ENCODE measurements at places on chromosomes 16 and 17. TPM values are rescaled to one million over a fixed set of nuclear protein-coding genes. Genes with fewer than 3 reads are reported as not detected.

Gene GPT2
- 30.0 TPM for polyA plus RNA-seq

Gene CACNG1
- not detected for polyA plus RNA-seq

Gene ABCA6
- 30.0 TPM for polyA plus RNA-seq

Gene TP53TG3
- not detected for polyA plus RNA-seq

Gene ARHGDIG
- polyA plus RNA-seq = 0.22 TPM

Gene SLC52A1
- not detected for polyA plus RNA-seq

Gene SLC13A2
- polyA plus RNA-seq = not detected

Gene POLG2
- 9.9 TPM for polyA plus RNA-seq

Gene TEKT1
- not detected for polyA plus RNA-seq

Gene TRIM72
- polyA plus RNA-seq = 0.11 TPM

Gene RNF112
- polyA plus RNA-seq = 3.6 TPM

Gene CDRT15L2
- polyA plus RNA-seq = not detected

Gene MT1M
- polyA plus RNA-seq = 551 TPM

Gene ACSM2A
- polyA plus RNA-seq = 0.13 TPM

Gene CSH1
- not detected for polyA plus RNA-seq

Gene TNFSF12
- 49.9 TPM for polyA plus RNA-seq

Gene TEX14
- 0.28 TPM for polyA plus RNA-seq

Gene KRT28
- polyA plus RNA-seq = not detected

Gene CNTROB
- polyA plus RNA-seq = 15.7 TPM

Gene GH2
- not detected for polyA plus RNA-seq

Gene EPN3
- polyA plus RNA-seq = 4.0 TPM

Gene SNAI3
- polyA plus RNA-seq = 0.22 TPM

Gene PRR29
- polyA plus RNA-seq = 1.1 TPM

Gene ELAC2
- polyA plus RNA-seq = 20.2 TPM

Gene CHST4
- not detected for polyA plus RNA-seq

Gene MT4
- not detected for polyA plus RNA-seq

Gene LASP1
- 67.3 TPM for polyA plus RNA-seq

Gene GPRC5B
- polyA plus RNA-seq = 17.8 TPM

Gene ODAD4
- polyA plus RNA-seq = 0.79 TPM

Gene HS3ST3B1
- polyA plus RNA-seq = 0.39 TPM

Gene TMEM235
- not detected for polyA plus RNA-seq

Gene GRAPL
- polyA plus RNA-seq = 1.5 TPM

Gene SOX9
- 8.9 TPM for polyA plus RNA-seq

Gene NT5C3B
- polyA plus RNA-seq = 45.9 TPM

Gene ARSG
- polyA plus RNA-seq = 1.3 TPM

Gene ENPP7
- polyA plus RNA-seq = not detected

Gene DNAI2
- polyA plus RNA-seq = not detected

Gene PPM1E
- polyA plus RNA-seq = 0.11 TPM

Gene SPNS3
- polyA plus RNA-seq = 0.16 TPM
